ENCODE measurements at places on chromosomes 5 and 9.

DNA sequence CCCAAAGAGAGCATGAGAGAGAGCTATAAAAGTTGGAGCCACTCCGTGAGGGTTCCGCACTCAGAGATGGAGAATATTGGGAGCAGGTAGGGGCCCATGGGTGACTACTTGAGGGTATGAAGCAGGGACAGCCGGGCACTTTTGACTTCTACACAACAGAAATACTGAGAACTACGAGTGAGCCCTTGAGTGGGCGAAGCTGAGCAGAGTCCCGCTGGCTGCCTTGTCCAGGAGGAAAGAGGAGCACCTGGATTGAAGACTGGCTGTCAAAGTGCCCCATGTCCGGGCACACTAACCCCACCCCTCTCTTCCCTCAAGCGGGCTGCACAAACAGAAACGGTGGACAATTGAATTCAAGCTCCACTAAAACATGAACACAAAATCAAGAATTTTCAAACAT is 33.6 kb downstream of the FYB1 start:
- DNase-seq = no peak

DNA sequence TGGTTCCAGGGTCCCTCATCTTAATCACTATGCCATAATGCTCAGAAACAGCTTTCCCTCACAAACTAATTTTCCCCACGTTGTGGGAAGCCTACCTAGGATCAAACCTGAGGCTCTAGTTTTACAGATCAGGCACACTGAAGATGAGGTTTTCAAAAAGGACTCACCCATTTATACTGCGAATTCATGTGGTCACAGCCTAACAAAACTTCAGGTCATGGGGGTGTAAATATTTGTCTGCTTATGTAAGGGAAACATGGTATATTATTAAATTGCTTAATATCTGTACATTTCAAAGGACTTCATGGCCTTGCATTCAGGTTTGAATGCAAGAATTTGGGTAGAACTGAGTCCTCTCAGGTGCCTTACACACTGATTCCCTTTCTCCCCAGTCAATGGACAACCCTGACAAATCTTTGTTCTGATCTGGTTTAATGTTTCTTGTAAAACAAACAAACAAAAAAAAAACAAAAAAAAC is 12.1 kb downstream of the ZFAND5 start:
- no peak for DNase-seq

DNA sequence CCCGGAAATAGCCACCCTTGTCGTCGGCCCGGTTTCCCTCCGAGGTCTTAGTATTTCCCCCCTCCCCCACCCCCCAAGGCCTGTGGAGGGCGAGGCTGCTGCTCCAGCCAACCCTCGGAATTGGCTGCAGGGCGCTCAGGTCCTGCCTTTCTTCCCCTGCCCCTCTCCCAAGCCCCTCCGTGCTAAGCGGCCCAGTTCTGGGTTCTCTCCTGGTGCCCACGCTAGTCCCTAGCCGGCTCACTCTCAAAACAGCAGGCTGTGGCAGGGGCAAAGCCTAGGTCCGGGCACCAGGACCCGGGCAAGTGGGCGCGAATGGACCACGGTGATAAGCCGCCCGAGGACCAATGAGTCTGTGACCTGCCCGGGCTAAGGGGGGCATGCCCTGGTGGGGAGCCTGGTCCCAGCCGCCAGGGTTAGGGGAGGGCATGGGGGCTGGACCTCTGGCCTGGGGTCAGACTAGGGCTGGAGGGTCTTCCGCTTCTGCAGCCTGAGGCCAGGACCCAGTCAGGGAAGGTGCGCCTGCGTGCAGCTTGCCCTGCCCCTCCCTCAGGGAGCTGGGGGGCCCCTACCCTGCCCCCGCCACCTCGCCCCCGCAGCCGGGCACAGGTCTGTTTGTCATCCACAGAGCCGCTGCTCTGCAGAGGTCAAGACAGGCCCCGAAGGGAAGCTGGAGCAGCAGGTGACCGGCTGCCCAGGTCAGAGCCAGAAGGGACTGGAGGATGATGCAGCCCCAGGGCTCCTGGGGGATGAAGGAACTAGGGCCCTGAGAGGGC is 5.0 kb upstream of the IRX4 start:
- no peak for DNase-seq

DNA sequence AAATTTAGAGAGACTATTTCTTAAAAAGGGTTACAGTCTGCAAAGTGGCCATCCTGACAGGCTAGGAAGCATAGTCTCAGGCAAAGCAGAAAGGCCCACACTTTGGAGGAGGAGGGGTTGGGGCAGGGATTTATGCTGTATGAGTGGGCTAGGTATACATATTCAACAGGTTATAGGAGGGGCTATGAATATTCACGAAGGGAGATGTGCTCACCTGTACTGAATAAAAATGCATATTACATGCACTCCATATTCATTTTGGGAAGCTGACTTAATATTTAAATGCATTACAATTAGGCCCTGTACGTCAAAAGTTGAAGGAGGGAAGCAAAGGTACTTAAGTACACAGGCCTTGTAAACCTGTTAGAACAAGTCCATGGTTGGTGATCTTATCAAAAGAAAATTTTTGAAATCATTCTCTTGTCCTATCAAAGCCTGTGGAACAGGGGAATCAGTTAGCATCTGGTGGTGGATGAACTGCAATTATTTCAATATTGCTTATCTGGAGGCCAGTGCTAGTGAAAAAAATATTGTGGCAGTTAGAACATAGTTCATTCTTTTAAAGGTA is 1.6 kb downstream of the CENPP start:
- no peak for DNase-seq

GRCh38 chr9:128103589-128103962 is 24.0 kb downstream of the PTGES2 start:
- DNase-seq = no peak
